ENCODE measurements at places on chromosomes 13 and 19.

DNA sequence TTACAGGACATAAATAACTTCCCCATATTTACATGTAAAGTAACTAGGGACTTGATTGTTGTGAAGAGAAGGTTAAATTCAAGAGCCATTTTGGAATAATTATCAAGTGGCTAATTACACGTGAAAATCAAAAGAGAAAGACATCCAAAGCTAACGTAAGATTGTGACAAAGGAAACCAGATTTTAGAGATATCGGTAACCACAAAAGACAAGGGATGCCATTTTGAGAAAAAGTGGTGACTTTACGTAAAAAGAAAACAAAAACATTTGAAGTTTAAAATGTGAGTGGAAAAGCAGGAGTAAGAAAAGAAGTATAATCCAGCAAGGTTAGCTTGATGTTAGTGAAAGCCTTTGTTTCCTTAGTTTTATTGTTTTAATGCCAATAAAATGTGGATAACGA, 10.9 kb upstream of the VWA8 start:
- no peak for DNase-seq

GRCh38 chr13:113178070-113178895, 19.8 kb downstream of the PROZ start:
- no peak for DNase-seq

DNA sequence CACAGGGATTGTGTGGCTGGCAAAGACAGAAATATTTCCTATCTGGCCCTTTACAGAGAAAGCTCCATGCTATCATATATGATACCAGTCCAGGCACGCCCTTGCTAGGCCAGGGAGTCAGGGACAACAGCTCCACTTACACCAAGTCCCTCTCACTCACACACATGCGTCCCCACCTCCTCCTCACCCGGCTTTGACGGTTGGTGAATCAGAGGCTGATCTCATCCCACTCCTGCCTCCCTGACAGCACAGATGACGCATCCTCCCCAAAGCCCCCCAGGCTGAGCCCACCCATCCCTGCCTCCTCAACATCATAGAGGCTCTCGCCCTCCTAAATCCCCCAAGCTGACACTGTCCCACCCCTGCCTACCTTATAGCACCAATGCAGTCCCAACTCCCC, 62.7 kb downstream of the F2RL3 start:
- no peak for DNase-seq

- no peak for DNase-seq
Measured at GRCh38 chr19:8017808-8018207, 12.4 kb upstream of the ELAVL1 start.

GRCh38 chr13:111115061-111115964, at the start of gene ARHGEF7:
ARHGEF7 (plus strand) TSS chr13:111115310; CDS start chr13:111115527, 217 bp downstream.
- no peak for DNase-seq

GRCh38 chr13:22451327-22451741, 729.4 kb upstream of the SGCG start:
- no peak for DNase-seq

GRCh38 chr13:27641711-27642502, 20.2 kb downstream of the POLR1D start:
- DNase-seq: no peak

DNA sequence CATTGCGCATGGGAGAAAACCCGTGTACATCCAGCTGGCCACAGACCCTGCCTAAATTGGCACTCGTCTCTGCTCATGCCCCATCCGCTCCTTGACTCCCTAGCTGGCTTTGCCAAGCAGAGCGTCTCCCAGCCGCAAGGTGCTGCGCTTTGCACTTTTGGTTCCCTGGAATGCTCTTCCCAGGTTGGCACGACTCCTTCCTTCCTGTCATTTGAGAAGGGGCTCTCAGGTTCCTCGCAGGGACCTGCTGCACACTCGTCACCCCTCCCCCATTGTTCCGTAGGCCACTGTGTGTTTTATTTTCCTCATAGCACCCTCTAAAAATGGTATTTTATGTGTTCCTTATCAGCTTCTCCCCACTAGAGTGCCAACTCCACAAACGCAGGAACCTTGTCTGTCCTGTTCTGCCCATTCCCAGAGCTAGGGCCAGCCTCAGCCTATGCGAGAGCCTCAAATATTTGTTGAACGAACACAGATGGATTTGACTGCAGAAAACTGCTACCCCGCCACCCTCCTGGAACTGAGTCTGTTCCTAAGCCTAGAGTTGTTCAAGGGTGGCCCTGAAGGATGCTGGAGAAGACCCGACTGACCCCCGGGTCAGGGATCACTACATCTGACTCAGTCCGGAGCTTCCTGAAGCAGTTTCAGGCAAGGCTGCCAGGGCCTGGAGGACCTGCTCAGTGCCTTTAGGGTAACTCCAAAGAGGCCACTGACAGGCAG, 8.4 kb upstream of the CEBPA start:
- no peak for DNase-seq

GRCh38 chr13:100203696-100204367, 114.9 kb downstream of the PCCA start:
- peak; percentile 19 for DNase-seq

DNA sequence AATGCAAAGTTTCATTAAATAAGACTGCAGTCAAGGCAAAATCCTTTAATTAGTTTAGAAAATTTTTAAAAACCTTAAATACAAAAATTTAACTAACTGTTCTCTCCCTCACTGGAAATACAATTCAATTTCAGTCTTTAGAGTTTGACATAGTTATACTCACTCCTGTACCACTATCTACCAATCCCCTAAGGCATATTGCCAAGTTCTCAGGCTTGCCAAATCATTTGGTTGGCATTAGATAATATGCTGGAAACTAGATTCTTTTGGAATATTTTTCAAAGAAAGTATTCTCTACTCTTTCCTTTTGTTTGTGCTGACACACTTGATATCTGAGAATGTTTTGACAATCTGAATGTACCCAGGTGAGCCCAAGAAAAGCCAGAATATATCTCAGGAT, 77.2 kb downstream of the TSC22D1 start:
- no peak for DNase-seq

DNA sequence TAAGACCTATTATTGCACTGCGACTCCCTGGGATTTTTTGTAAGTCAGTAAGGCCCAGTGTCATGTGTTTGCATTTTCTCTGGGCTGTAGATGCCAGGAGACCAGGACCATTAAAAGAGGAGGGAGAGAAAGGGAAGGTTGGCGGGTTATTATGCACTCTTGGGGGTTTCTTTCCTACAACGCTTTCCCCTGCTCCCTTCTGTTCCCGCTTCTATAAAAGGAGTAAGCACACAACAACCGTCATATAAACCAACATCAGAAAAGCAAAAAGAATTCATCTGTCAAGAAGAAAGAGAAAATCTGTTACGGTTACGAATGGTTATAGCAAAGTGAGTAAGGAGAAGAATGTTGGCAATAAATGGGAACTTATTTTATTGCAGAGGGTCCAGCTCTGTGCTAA, 541.8 kb downstream of the IRS2 start:
- no peak for DNase-seq

DNA sequence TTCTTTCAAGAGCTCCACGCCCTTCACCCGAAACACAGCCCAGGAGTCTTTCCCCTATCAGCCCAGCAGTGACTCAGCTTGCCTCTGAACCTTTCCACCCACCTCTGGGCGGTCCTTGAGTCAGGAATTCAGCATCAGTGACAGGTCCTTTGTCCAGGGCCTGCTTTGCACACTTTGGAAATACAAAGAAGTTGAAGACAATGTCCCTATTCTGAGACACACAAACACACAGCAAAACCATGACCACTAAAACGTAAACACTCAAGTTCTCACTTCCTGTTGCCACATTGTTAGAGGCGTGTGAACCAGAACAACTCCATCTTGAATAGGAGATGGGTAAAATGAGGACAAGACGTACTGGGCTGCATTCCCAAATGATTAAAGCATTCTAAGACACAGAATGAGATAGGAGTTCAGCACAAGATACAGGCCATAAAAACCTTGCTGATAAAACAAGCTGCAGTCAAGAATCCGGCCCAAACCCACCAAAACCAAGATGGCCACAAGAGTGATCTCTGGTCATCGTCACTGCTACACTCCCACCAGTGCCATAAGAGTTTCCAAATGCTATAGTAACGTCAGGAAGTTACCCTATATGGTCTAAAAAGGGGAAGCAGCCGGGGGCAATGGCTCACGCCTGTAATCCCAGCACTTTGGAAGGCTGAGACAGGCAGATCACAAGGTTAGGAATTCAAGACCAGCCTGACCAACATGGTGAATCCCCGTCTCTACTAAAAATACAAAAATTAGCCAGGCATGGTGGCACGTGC, 49.2 kb upstream of the ATP12A start:
- no peak for DNase-seq

GRCh38 chr13:26628706-26629105, 71.2 kb downstream of the WASF3 start:
- DNase-seq: no peak

Data from T-helper 2 cell (primary cell).